ENCODE measurements at places on chromosomes 5 and 9.

DNA sequence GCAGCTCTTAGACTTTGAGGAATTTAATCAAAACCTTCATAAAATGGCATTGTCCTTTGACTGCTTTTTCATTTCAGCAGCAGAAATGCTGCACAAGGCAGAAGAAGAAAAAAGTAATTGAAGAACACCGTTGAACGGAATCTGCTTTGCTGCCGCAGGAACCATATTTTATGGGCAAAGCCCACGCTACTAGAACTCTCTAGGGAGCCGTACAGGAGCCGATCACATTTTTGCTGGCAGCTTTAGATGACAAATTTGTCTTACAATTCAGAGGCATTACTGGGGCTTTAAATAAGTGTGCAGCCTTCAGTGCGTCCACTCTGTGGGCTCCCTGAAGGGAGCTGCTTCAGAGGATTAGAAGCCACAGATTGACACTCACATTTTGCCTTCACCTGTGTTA is 5.4 kb downstream of the CFAP90 start:
- no peak for DNase-seq

- DNase-seq: no peak
Observed at GRCh38 chr9:134526584-134527477, 114.8 kb upstream of the COL5A1 start.

- DNase-seq: peak; percentile 7
Observed at GRCh38 chr9:134641173-134641989, at the start of gene COL5A1. TSS of gene COL5A1 (plus strand) at chr9:134641803. CDS start at chr9:134642188, 385 bp downstream.

- DNase-seq: no peak
Observed at GRCh38 chr5:101425339-101425859, 522.3 kb upstream of the ST8SIA4 start.

DNA sequence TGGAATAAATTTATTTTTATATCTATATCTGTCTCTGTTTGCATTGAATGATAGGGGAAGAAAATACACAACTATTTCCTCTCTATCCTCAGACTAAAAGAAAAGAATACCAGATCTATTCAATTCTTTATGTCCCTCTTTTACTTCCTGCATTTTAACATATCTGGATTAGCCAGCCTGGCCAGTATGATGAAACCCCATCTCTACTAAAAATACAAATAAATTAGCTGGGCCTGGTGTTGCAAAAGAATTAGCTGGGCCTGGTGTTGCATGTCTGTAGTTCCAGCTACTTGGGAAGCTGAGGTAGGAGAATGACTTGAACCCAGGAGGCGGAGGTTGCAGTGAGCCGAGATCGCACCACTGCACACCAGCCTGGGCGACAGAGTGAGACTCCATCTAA is 182.0 kb downstream of the LURAP1L start:
- no peak for DNase-seq

GRCh38 chr9:122127396-122127798 is 32.2 kb downstream of the NDUFA8 start:
- DNase-seq: no peak

GRCh38 chr5:178116143-178116885 is 3.0 kb downstream of the N4BP3 start:
- peak; percentile 58 for DNase-seq

DNA sequence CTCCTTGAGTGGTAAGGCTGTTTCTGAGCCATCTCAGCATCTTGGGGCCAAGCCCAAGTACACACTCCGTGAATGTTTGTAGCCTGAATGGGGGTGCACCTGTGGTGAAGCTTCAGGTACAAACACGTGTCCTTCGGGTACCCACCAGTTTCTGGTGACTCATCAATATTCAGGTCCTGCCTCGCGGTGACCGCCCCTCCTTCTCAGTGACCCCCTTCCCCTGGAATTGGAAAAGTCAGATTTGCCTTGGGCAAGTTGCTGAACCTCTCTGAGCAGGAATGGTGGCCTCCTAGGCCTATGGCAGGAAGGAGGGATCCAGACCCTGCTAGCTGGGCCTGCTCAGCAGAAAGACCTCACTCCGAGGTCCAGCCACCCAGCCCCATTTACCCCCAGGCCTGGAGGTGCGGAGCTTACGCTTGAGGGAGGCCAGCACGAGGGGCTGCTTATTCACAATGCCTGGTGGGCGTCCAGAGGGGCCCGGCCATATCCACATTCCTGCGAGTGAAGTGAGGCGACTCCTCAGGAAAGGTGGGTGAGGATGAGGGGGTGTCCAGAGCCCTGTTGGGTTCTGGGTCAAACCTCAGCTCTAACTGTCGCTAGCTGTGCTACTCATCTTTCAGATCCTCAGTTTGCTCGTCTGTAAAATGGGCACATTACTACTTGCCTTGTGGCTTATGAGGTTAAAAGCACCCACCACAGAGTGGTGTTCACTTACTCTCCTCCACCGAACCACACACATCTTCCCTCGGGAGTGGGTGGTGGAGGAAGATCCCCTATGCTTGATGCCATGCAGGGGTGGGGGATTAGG is 7.0 kb downstream of the ADGRD2 start:
- no peak for DNase-seq

GRCh38 chr5:38925154-38925925 is 79.5 kb downstream of the OSMR start:
- DNase-seq: no peak

DNA sequence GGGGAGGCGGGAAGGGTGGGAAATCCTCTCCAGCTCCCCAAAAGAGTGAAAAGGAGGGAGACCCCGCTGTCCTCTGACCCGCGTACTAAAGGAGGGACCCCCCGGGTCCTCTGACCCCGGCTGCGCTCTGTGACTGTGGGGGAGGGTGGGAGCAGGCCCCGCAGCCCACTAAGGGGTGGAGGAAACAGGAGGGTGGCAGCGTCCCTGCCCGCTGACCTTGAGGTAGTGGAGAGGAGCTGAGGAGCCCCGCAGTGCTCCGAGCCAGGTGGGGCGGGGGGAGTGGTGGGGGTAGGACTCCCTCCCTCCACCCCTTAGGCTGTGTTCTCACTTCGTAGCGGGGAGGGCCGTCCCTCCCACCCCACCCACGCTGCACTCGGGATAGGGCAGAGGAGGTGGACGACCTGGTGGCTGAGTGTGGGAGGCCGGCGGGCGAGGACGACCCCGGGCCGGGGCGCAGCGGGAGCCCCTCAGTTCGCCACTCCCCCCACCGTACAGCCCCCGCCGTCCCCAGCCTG is 449 bp upstream of the ADCY2 start:
- no peak for DNase-seq

GRCh38 chr9:136544548-136544963 is 1.3 kb downstream of the NOTCH1 start:
- DNase-seq: no peak

- no peak for DNase-seq
Observed at GRCh38 chr9:92654481-92655301, 15.2 kb downstream of the IPPK start.

DNA sequence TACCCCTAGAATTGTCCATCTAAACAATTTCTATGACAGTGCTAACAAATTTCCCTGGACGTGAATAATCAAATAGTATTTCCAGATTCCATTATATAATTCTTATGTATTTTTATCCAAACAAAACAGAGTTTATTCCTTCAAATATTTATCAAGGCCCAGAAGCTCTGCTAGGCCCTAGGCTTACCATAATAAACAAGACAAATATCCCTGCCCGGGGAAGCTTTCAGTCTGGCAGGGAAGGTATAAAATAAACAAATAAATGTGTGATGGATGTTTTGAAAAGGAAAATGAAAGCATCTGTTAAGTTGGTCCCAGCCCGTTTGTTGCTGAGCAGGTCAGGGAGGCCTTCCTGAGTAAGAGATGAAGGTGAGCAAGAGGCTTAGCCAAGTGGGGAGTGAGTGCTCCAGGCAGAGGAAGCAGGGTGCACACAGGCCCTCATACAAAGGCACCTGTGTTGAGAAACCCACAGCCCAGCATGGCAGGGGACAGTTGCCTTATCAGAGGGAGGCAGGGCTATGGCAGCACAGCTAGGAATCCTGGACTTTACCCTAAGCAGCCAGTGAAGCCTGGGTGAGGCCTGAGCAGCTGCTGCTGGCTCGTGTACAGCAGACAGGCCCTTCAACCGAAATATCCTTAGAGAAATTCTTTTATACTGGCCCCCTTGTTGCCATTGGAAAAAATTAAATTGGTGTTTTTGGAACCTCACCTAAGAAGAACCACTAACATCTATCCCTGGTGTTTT is 7.7 kb upstream of the SLC35D2 start:
- DNase-seq: no peak

- DNase-seq: no peak
Observed at GRCh38 chr5:88691945-88692868, 190.8 kb downstream of the MEF2C start.

- no peak for DNase-seq
Observed at GRCh38 chr5:108642170-108642906, 105.4 kb upstream of the FER start.
